ENCODE measurements at places on chromosomes 11 and 22.
A peak's percentile ranks its signal among the peaks of the same experiment; 100 is the strongest.

DNA sequence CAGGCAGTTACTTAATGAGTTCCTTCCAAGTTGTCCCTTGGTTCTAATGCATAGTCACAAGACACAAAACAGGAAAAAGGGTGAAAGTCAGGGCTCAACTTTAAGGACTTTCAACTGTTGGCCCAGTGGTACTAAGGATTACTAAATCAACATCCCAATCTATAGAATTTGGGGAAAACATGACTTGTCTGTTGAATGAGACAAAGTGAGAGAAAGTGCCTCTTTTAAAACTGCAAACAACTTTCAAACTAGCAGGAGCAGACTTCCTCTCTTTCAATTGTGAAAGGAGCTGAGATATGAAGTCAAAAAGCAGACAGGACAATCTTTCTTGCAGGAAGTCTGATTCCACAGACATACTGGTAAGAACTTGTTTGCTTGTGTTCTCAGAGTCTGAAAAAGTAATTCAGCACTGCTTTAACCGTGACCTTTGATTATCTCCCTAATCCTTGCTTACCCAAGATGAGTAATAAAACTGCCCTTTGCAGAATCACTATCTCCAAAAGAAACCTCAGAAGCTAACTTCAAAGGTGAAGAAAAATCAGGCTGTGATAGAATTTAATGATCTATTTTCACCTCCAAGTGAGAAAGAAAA, 960.7 kb upstream of the RAG2 start:
- DNase-seq: no peak

- no peak for DNase-seq
Measured at GRCh38 chr11:70696076-70696475, 297.7 kb downstream of the CTTN start.

DNA sequence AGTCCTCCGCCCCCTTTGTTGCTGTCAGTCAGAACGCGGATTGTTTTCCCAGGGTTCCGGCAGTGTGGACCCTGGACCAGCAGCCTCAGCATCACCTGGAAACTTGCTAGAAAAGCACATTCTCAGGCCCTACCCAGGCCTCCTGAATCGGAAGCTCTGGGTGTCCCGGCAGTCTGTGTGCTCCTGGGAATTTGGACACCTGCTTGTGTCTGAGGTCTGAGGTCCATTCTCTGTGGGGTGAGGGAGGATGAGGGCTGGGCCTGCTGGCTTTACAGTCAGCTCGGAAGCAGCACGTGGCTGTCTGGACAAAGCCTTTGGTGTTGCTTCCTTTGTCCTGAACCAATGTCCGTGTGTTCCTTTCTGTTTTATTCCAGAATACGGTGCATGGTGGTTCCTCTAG, 299.7 kb downstream of the TBC1D22A start:
- DNase-seq: no peak

DNA sequence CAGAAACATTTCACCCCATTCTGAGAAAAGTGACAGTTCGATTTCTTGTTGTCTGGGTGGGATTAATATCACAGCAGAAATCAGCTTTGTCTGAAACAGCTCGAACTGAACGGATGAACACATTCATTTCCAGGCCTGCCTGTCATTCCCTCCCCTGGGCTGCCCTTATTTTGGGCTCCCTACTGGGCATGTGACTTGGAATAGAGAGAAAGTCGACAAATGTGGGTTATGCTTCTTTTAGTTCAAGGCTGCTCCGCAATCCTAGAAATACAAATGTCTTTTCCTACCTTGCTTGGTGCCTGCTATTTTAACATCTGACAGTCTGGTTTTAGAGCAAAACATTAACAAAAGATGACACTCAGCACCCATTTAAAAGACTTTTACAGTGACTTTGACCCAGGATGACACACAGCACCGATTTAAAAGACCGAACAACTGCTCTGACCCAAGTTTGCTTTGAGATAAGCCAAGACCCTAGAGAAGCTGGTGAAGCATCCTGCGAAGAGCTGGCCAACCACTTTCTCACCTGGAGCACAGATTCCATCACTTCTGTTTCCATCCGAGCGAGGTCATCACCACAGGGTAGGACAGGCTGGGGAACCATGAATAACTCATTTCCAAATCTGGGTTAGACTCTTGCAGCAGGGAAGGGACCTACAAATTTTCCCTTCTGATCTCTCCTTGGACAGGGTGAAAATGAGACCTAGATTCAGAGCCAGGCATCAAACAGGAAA, 13.1 kb downstream of the CLMP start:
- DNase-seq: no peak

GRCh38 chr11:103537904-103538502, 428.8 kb downstream of the DYNC2H1 start:
- no peak for DNase-seq

GRCh38 chr11:107973641-107974040, 35.1 kb upstream of the CUL5 start:
- DNase-seq: no peak

DNA sequence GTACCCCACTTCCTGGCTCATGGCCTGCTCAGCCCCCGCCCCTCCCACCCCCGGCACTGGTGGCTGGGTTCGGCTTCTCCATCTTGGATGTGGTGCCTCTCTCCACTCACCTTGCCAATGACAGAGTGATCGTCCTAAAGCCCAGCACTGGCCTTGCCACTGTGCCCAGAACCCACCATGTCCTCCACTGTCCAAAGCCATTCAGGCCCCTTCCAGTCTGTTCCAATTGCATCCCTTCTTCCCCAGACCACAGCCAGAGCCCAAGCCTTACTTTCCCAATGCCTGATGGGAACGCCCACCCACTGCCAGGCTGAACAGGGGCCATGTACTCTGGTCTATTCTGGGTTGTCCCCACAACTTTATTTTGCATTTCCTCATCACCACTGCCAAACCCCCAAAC, 625.8 kb upstream of the B3GAT1 start:
- no peak for DNase-seq

DNA sequence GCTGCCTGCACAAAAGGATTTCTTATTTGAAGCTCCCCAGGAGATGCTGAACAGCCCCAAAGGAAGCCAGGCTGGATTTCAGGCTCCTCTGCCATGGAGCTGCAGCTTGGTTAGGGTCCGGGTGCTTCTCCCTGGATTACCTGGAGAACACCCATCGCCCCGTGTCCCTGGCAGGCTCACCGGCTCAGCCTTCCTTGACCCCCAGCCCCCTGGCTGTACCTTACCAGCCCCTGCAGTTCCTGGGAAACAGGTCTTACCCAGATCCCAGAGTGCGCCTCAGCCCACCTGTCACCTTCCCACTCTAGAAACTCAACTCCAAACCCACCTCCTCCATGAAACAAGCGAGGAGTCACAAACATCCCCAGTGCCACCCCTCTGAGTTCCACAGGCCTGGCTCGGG, 45.3 kb upstream of the CD5 start:
- DNase-seq: no peak

- no peak for DNase-seq
Measured at GRCh38 chr22:44463151-44463550, 34.9 kb downstream of the RTL6 start.

DNA sequence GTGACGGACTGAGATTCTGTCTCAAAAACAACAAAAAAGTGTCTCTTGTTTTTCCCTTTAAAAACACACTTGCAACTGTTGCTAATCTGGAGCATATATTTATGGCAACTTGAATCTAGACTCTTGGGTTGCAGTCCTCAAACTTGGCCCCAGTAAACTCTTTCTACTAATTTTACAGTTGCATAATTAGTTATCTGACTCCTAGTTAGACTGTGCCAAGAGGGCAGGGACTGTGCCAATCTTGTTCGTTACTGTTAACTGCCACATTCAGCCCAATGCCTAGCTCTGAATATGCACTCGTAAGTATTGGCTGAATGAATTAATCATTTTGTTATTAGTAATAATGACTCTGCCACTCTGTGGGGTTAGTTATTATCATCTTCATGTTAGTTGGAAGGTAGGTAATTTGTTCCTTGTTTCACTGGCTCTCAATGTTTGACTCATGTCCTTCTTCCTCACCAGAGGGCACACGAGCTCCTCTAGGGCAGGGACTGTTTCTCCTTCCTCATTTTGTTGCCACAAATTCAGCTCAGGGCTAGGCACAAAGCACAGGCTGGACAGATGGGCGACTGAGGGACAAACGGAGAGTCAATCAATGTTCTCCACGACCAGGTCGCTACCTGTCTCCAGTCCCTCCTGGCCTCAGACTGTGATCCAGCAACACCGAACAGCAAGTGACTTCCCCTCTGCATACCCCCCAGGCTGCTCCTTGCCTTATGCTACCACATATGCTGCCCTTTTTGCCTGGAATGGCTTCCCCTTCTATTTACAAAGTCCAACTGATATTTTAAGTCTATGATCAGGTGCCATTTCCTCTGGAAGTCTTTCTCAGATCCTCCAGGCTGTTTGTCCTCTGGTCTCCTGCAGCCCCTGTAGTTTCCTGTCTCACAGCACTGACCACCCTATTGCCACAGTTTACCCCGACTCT, 9.0 kb downstream of the CLPB start:
- no peak for DNase-seq

GRCh38 chr11:125939081-125939521, 6.7 kb upstream of the VSIG10L2 start:
- no peak for DNase-seq

- DNase-seq: no peak
Measured at GRCh38 chr11:92317222-92317621, 92.6 kb downstream of the FAT3 start.

- no peak for DNase-seq
Measured at GRCh38 chr11:102911758-102912481, 37.1 kb upstream of the MMP12 start.

GRCh38 chr22:36510966-36511881, 4.4 kb upstream of the FOXRED2 start:
- DNase-seq: peak; percentile 25

DNA sequence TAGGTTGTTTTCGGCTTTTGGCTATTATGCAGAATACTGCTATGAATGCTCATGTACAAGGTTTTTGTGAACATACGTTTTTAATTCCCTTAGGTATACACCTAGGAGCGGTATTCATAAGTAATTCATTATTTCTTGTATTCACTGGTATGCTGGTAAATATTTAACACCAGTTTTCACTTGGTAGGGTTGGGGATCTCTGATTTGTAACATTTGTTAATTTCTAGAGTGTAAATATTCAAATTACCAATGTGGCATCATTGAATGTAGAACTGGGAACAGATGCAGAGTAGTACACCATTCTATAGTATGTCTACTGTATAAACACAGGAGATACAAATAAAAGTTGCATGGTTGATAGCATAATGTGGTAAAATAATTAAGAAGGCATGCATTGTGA, 16.3 kb downstream of the GVQW3 start:
- no peak for DNase-seq

DNA sequence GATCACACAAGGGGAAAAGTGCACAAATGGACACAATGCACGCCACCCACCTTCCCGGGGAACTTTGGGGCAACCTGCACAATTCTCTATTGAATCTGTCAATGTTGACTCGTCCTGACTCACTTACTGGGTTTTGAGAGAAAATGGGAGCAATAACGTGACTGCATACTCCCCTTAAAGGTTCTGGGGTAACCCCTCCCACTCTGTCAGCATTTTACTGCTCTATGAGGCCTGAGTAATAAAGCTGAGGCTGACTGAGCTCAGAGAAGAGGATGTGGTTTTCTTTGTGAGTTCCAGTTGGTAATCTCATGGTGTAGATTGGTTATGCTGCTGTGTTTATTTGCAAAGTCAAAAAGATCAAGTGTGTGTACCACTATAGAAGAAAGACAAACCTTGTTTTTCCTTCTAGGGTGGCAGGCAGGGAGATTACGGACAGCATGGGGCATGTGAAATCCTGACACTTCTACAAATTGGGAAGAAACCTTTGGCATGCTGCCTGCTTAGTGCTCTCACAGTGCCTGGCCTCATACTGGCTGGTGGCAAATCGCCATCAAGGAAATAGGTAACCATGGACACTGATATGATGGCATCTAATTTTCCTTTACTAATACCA, 16.1 kb upstream of the APOA1 start:
- peak; percentile 50 for DNase-seq

All from activated T-cell treated with anti-CD3 and anti-CD28 coated beads for 24 hours (primary cell).